ENCODE measurements at places on chromosomes 6 and 20.

DNA sequence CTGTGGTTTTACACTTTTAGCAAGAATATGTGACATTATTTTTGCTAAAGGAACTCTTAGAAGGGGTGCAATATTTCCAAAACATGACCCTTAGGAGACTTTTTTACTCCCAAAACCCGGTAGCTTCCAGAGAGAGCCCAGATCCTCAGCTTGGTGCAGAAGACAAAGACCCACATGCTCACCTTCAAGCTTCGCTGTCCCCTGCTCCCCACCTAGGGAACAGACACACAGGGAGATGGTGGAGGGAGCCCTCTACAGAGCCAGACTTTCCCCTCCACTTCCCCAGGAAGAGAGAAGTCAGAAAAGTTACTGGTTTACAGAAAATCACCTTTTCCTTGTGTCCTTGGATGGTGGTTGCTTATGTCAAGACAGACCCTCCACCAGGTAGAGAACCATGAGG, 5.0 kb downstream of the CST4 start:
- DNase-seq: no peak

- DNase-seq: no peak
Observed at GRCh38 chr6:26187981-26188635, 100.9 kb downstream of the HFE start.

DNA sequence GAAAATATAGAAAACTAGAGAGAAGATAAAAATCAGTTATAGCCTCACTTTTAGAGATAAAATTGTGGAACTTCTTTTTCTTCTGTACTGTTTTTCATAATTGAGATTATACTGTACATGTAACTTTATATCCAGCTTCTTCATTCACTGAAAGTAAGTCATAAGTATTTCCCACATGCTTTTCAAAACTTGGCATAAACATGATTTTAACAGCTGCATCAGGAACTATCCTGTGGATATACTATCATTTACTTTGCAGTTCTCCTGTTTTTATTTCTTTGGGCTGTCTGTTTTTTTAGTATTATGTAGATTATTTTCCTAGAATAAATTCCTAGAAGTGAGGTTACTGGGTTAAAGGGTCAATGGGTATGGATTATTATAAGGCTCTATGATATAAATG, 14.8 kb downstream of the DSTN start:
- DNase-seq: no peak

DNA sequence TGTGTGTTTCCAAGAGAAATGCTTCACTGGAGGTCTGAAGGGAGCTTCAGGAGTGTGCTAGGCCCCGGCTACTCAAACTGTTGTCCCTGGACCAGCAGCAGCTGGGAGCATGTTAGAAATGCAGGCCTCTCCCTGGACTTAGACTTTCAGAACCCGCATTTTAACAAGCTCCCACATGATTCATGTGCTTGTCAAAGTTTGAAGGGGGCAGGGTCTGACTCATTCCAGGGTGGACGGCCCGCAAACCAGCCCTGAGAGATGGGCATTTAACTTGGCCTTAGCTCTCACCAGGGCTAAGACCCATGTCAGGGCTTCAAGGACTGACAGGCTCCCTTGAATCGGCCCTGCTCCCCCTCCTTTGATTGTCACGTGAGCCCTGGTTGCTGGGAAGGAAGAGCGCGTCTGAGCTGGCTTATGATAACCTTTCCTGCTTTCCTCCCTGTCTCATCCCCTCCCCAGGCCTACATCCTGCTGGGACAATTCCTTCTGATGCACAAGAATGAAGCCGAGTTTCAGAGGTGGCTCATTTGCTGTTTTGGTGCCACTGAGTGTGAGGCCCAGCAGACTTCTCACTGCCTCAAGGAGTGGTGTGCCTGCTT, 35.5 kb downstream of the BANF2 start:
- DNase-seq: no peak

- no peak for DNase-seq
Observed at GRCh38 chr6:126625019-126625418, 285.1 kb downstream of the CENPW start.

- no peak for DNase-seq
Observed at GRCh38 chr20:37523012-37523391, 2.0 kb downstream of the NNAT start.

DNA sequence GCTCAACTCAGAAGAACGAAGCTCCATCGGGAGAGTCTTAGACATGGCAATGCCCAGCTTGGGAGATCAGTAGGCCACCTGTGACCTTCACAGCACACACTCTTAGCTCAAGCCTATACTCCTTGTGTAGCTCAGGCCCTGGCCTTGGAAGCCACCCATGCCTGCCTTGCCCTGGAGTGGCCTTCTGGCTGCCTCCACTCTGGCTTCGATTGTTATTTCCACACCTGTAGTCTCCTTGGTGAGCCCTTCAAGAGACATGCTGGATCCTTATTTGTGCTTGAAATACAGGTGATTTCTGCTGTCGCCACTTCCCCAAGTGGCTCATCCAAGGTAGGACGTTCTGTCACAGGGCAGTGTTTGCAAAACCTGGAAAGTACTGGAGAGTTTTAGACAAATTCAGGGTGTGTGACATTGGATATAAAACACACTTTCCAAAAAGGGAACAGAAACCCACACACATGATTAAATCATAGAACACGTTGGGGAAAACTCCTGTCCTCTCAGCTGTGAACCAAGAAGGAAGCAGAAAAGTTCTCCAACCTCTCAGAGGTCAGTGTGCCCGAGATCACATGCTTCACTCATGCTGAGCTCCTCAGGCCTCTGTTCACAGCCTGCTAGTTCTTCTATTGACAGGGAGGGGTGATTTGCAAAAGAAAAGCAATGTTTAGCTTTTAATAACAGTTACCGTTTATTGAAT, 391.8 kb downstream of the CDC5L start:
- no peak for DNase-seq

DNA sequence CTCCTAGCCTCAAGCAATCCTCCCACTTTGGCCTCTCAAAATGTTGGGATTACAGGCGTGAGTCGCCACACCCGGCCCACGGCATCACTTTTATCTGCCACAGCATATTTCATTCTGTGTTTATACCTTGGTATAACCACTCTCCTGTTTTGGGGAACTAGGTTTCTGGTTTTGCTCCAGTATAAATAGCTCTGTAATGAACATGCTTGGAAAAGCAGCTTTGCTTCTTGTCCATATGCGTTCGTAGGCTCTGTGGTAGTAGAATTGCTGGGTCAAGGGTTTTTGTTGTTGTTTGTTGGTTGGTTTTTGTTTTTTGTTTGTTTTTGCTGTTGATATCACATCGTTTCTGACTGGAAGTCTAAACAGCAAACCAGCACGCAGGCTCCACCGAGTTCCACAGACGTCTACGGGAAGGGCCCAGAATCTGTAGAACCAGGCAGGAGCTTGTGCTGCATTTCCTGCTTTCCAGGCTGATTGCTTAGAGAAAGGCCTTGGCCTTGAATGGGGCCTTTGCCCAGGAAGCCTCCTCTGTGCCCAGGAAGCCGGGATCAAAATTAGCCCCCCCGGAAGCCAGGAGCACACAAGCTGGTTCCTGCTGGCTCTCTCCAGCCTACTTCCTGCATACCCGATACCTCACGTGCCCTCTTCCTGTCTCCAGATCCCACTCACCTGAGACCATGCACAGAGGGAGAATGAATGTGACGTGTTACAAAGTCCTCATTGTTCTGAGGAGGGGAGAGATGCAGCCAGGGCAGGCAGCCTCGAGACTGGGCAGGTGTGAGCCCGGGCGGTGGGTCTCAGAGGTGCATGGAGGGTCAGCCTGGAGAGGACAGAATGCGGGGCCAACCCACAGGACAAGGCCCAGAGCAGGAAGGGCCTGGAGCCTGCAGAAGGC, 34.7 kb downstream of the AAR2 start:
- no peak for DNase-seq

DNA sequence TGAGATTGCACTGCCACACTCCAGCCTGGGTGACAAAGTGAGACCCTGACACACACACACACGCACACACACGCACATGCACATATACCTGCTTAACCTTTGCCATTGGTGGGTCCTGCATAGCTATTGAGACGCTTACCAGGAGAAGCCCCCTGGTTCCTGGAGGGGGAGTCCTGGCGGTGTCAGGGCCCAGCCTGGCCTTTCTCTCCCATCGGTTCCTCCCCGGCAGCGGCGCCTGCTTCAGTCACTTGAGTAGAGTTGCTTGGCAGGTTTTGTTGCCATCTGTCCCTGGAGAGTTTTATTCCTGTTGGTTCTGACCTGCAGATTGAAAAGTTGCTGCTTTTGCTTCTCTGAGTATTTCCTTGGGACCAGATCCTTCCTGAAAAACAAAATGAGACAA, 20.6 kb upstream of the FAM209A start:
- no peak for DNase-seq

DNA sequence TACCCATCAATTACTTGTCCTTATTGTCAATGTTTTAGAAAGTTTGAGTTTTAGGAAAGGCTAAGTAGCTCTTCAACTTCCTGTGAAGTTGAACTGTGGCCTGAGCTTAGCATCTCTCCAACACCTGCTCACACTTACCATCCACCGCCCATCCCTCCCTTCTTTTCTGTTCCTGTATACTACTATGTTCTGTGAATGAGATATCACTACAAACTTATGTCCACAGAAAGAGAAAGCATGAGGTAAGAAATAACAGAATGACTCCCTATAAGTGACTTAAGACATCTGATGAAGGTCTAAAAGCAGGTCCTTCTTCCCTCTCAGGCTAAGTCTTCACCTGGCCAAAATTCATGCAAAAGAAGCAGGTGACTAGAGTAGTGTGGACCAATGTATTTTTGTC, 246.3 kb upstream of the PREP start:
- DNase-seq: no peak

- no peak for DNase-seq
Observed at GRCh38 chr6:170403451-170403850, 96.9 kb downstream of the FAM120B start.
